ENCODE measurements at places on chromosomes 3 and 15. TPM values are rescaled to one million over a fixed set of nuclear protein-coding genes. Genes with fewer than 3 reads are reported as not detected.

Gene GOLGA8G
- total RNA-seq, result not detected

Gene GRM7
- 3.2 TPM for total RNA-seq

Gene MUSTN1
- not detected for total RNA-seq

Gene FBXO40
- not detected for total RNA-seq

Gene SPATA12
- total RNA-seq, result 0.40 TPM

Gene ZNF609
- 33.8 TPM for total RNA-seq

Gene ARL14
- not detected for total RNA-seq

Gene SAMD7
- not detected for total RNA-seq

Gene PTX3
- total RNA-seq, result 1.3 TPM

DNA sequence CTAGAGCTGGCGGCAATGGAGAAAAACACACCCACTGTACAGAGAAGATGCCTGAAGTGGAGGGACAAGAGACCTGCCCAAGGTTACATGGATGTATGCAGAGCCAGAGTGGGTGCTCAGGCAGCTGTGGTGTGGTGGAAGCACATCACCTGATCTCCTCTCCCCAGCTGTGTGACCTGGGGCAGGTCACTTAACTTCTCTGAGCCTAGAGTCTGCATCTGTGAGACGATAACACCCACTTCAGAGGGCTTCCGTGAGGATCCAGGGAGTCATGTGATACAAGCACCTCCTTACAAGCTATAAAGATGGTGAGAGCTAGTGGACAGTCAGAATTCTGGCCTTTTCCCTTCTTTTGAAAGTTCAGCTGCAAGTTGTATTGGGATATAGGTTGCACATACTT, 55.1 kb upstream of the HERC1 start:
- DNase-seq, result no peak

GRCh38 chr3:133855002-133855370, 40.7 kb downstream of the RAB6B start:
- DNase-seq, result no peak

DNA sequence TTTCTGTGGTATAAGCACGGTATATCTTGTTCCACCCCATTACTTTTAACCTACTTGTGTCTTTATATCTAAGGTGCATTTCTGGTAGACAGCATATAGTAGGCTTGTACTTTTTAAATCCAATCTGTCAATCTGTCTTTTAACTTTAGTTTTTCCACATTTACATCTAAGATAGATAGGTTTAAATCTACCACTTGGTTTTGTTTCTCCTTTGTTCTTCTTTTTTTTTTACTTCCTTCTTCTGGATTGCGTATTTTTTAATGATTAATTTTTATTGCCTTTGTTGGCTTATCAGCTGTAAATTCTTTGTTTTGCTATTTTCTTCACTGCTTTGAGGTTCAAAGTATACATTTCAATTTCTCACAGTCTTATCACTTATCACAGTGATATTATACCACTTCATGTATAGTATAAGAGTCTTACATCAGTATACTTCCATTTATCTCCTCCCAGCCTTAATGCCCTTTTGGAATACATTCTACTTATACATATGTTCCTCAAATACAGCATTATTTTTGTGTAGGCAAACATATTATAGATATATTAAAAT, 31.0 kb downstream of the IQCB1 start:
- DNase-seq, result no peak

DNA sequence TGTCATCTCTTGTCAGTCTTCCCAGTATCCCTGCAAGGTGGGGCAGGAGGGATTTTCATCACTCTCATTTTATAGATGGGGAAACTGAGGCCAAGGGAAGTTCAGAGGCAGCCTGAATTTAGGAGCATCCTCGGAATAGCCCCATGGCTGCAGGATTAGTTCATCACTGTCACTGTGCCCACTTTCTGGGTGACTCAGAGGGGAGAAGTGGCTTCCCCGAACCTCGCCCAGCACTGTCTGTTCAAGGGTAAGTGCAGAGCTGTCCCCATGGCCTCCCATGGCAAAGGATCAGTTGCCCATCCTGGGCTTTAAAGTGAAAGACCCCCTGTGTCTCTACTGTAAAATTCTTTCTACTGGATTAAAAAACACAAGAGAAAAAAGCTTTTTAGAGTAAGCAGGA, 60.0 kb upstream of the SEC13 start:
- DNase-seq, result no peak

DNA sequence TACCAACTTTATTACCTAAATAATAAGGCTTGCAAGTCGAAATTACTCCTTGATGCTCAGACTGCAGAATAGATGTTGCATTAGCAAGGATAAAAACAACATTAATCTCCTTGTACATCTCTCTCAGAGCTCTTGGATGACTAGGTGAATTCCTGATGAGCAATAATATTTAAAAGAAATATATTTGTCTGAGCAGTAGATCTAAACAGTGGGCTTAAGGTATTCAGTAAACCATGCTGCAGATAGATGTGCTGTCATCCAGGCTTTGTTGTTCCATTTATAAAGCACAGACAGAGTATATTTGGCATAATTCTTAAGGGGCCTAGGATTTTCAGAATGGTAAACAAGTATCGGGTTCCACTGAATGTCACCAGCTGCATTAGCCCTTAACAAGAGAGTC, 257.1 kb downstream of the TUSC7 start:
- no peak for DNase-seq

- no peak for DNase-seq
Measured at GRCh38 chr3:45275006-45275704, 49.1 kb upstream of the TMEM158 start.

GRCh38 chr3:48709051-48709461, 8.0 kb downstream of the IP6K2 start:
- DNase-seq, result no peak

DNA sequence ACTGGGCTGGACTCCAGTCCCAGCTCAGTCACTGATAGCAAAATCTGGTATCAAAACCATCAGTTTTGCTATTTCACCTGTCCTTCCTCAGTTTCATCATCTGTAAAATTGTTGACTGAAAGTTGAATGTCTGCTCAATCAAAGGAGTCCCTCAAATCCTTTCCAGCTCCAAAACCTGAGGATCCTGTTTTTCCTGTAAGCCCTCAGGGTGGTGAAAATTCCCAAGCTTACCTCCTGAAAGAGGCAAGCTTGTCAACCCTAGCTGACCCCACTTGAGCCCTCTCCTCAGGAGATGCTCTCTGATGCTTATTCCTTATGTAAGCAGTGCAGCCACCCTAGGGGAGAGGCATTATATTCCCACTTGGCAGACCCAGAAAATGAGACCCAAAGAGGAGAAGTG, 82.6 kb downstream of the HMG20A start:
- no peak for DNase-seq

- no peak for DNase-seq
Measured at GRCh38 chr3:52620580-52620979, 65.1 kb downstream of the PBRM1 start.

DNA sequence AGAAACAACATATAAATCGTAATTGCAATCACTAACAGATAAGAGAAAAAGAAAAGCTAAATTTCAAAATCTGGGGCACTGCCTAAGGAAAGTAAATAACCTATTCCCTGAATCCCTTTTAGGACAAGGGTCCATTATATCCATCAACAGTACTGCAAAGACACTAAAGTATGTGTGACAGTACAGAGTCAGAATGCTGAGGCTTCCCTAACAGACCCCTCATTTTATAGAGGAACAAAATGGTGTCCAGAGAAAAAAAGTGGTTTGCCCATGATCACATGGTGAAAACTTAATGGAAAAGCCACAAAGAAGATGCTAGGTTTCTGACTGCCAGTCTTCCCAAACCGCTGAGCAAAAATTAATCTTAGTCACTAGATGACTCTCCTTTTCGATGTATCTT, 93.8 kb downstream of the DHX30 start:
- no peak for DNase-seq

- no peak for DNase-seq
Measured at GRCh38 chr15:22948056-22948455, 32.1 kb downstream of the CYFIP1 start.

DNA sequence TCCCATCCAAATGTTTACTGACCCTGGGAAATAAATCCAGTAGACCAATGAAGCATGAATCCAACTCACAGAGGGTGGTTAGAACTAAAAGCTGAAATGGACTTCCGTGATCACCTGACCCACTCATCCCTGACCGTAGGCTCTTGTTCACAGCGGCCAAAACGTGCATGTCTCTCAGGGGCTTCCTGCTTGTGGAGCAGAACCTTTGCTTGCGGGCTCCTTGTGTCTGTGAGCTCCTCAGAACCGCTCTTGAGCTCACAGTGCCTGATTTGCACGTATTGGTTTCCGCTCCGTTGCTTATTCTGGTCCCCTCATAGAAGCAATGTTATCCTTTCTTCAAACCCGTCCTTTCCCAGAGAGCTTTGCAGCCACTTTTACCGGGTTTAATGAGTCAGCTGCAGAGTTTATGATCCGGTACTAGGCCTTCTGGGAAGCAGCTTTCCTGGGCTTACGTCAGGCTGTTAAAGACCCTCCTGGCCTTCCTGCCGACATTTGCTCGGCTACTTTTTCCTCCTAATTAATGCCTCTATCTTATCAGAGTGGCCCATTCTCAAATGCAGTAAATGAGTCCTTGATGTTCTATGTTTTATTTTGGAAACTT, 35.4 kb downstream of the LIPC start:
- DNase-seq, result no peak

- DNase-seq, result no peak
Measured at GRCh38 chr15:64045774-64046420, 388 bp downstream of the DAPK2 start.

- DNase-seq, result no peak
Measured at GRCh38 chr3:134663721-134664456, 13.1 kb upstream of the KY start.

GRCh38 chr3:193992425-193993037, 143.4 kb upstream of the HES1 start:
- no peak for DNase-seq

DNA sequence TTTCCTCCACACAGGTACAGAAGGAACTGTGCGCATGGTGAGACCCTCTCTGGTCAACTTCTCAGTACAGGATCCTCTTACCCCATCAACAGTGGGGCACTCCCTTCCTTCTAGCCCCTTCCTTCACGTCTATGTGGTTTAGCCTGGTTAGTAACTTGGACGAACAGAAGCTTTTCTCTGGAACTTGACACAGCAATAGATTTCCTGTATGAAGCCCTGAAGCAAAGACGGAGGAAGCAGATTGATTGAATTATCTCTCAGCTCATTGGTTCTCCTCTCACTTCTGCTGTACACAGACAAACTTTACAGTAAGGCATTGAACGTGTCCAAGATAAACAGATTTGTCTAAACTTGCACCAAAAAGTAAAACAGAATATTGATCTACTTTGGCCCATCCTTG, at the start of gene CD200R1:
Gene CD200R1 (minus strand): TSS at position 210 of the 400 bp plus-strand sequence. CDS start 246 bp downstream, outside the sequence.
- DNase-seq, result no peak

DNA sequence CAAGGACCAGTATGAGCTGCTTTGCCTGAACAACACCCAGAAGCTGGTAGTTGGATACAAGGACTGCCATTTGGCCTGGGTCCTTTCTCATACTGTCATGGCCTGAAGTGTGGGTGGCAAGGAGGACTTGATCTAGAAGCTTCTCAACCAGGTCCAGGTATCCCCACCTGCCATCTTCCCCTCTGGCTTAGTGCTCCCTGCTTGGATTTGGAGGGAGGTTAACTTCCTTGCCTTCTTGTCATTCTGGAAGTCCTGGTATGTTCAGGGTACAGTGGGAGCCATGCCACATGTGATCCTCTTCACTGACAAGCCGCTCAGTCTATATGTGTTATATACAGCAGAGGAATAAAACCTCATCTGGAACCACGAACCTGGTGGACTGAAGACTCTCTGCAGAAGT, 37.7 kb upstream of the TOPBP1 start:
- DNase-seq, result no peak

DNA sequence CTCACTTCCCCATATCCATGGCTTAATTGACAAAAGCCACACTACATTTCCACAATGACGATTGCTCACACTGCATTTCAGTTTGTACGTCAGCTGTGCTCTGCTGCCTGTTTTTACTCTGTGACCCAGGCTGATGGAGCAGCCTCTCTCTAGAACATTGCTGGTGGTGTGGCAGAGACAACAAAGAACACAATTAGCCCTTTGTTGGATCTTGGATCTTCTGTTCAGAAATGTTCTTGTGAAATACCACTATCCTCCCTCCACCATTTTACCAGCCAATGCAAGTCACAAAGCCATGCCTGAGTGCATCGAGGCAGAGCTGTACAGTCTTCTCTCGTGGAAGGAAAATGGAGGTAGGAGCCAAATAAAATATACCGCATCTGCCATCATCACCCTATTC, 56.9 kb upstream of the TBC1D5 start:
- no peak for DNase-seq

DNA sequence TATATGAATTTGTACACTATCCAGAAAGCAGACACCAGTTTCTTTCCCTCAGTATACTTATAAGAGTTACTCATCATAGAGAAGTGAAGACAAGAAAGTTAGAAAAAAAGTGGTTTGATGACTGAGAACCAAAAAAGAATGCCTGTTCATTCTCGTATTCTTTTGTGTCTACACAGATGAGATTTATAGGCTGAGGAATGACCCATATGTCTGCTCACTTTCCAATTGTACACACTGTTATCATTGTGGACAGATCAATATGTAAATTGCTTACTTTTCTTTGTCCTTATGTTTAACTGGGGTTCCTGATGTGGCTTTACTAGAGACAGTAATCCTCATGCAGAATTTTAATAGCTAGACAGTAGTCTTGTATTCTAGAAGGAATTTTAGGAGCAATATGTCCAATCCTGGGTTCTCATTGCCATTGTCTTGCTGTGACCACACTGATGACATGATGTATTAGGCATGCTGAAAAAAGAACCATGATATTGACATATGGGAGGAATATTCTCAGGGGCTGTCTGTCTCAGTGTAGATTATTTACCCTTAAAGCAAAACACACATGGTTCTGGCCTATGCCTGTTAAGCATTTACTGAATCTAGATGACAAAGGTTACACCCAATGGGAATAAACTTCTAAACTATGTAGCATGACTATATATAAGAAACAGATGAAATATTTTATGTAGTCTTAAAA, 669.7 kb downstream of the ROBO1 start:
- DNase-seq, result no peak

- DNase-seq, result no peak
Measured at GRCh38 chr15:59232476-59232875, 25.8 kb downstream of the LDHAL6B start.

DNA sequence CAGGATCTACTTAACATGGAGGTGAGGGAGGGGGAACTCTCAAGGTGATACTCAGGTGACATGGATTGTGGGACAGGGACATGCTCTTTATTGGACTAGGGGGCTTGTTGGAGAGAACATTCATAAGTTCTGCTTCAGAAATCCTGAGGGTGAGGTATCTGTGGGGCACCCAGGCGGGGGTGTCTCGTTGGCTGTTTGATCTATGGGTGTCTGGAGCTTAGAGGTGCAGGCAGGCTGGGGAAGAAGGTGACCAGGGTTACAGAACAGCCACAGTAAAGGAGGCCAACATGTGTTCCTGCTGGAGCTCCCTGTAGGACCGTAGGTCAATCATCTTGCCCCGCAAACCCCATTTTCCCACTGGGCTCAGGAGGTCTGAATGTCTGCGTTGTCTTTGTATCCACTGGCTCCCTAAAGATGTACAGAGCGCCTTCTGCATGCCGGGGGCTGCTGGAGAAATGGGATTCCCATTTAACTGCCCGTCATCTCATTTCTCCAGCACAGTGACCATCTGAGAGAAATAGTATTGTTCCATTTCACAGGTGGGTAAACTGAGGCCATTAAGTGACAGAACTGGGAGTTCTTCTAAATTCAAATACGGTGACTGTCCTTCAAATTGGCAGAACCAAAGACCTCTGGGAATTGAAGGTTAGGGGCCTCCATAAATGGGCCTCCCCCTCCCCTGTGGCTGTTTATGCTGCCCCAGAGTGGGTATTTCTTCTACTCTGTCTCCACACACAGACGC, 40.3 kb upstream of the TSEN2 start:
- DNase-seq, result no peak

- no peak for DNase-seq
Measured at GRCh38 chr3:137165117-137165806, 207.5 kb downstream of the IL20RB start.
